ENCODE measurements at places on chromosomes 11 and 22. TPM values are rescaled to one million over a fixed set of nuclear protein-coding genes. Genes with fewer than 3 reads are reported as not detected.

The IGSF22 gene
- not detected for total RNA-seq

The ADORA2A gene
- total RNA-seq, result 1.8 TPM

The YPEL1 gene
- total RNA-seq, result 0.37 TPM

The MS4A15 gene
- total RNA-seq, result not detected

The ANO1 gene
- not detected for total RNA-seq

The SCO2 gene
- 3.0 TPM for total RNA-seq

Measured in smooth muscle cell of the umbilical artery (primary cell).